ENCODE measurements at places on chromosomes 5 and 9.

DNA sequence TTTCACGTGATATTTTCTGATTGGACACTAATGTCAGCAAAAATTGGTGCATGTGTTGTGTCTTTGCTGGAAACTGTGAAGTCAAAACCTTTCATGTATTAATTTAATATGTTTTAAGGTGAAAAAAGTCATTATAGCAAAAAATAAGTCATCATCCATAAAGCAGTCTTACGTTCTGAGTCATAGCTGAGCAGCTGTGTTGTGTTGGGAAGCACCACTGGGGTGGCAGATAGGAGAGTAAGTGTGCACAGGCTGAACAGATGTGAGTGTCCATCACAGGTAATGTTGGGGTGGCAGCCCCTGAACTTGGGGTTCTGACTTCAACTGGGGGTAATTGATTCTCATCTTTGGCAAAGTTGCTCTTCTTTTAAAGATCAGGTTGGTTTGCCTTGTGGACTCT lies 156.8 kb downstream of the NXNL2 start:
- no peak overlapping the region for H3K27ac ChIP-seq
- H3K36me3 ChIP-seq = no peaks in the 10 kb centered on the region
- no peak for DNase-seq
- no peaks in the 10 kb centered on the region for H3K4me1 ChIP-seq
- H3K27me3 ChIP-seq = no peaks in the 10 kb centered on the region

DNA sequence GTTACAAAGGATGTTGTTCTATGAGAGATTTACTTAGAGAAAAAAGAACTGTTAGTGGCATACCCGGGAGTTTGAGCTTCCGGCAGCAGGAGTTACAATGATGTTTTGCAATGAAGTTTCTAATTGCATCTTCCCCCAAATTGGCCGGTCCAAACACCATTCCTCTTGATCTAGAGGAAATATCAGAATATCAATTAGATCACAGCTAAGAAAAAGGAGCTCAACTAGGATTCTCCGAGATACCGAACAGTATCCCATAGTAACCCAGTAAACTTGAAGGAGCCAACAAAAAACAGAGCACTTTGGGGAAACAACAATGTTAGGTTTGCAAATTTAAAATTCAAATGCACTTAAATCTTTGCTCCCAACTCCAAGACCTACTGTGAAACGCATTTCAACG lies 159.5 kb downstream of the TRPM6 start:
- no peak overlapping the region for H3K27ac ChIP-seq
- DNase-seq = no peak
- no peaks in the 10 kb centered on the region for H3K36me3 ChIP-seq
- no peaks in the 10 kb centered on the region for H3K4me1 ChIP-seq
- H3K27me3 ChIP-seq = no peaks in the 10 kb centered on the region
- no peak overlapping the region for H3K4me3 ChIP-seq

GRCh38 chr5:18195910-18196309 lies 561.6 kb downstream of the TAF11L14 start:
- H3K36me3 ChIP-seq = no peaks in the 10 kb centered on the region
- no peak overlapping the region for H3K27ac ChIP-seq
- H3K27me3 ChIP-seq = no peaks in the 10 kb centered on the region
- no peak for DNase-seq
- H3K4me3 ChIP-seq = no peak overlapping the region

DNA sequence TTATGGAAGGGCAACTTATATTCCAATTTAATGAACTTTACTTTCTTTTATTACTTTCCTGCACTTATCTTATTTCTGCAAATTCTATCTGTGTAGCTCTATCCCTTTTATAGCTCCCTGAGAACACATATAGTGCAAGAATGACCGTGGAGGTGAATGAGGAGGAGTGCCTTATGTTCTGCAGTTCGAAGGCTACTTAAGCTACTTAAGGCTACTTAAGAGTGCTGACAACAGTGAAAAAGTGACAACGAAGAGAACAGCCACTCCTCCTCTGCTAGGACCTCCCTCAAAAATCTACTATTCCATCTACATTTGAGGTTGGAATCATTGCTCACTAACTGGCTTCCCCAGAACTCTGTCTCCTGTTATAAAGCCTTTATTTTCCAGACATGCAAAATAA lies 1365.7 kb upstream of the C9orf72 start:
- no peaks in the 10 kb centered on the region for H3K36me3 ChIP-seq
- H3K27ac ChIP-seq = no peak overlapping the region
- H3K27me3 ChIP-seq = no peaks in the 10 kb centered on the region
- no peak for DNase-seq
- H3K4me3 ChIP-seq = no peak overlapping the region

DNA sequence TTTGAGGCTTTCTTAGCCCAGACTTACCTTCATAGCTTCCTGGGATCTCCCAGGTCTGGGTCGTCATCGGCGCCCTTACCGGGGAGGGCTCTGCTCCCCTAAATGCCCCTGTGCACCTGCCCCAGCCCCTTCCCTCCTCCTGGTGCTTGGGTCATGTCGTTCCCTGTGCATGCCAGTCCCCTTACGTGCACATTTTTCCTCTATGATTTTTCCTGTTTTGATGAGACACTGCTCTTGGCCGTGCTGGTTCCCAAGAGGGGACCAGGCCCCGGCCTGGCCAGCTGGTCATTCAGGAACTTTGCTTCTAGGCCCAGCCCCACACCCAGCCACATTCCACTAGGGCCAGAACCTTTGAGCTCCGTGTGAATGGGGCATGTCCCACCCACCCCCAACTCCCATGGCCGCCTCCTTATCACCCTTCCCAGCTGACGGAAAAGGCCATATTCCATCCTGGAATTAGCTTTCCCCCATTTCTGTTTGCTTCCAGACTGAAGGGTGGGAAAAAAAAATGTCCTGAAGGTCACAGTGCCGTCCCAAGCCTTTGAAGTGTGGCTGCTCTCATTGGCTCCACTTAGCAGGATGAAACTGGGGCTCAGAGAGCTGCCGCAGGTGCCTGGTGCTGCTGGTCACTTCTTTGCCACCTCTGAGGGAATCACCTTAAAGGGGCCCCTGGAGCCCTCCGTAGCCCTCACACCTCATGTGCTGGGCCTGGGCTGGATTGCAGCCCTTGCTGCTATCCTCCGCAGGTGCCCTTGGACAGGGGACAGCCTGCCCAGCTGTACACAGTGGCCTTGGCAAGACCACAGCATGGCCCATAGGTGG lies 25.1 kb downstream of the ERGIC1 start:
- H3K4me3 ChIP-seq = no peak overlapping the region
- H3K27ac ChIP-seq = no peak overlapping the region
- peaks cover 7% of the 10 kb centered on the region for H3K36me3 ChIP-seq
- DNase-seq = no peak
- H3K27me3 ChIP-seq = no peaks in the 10 kb centered on the region

DNA sequence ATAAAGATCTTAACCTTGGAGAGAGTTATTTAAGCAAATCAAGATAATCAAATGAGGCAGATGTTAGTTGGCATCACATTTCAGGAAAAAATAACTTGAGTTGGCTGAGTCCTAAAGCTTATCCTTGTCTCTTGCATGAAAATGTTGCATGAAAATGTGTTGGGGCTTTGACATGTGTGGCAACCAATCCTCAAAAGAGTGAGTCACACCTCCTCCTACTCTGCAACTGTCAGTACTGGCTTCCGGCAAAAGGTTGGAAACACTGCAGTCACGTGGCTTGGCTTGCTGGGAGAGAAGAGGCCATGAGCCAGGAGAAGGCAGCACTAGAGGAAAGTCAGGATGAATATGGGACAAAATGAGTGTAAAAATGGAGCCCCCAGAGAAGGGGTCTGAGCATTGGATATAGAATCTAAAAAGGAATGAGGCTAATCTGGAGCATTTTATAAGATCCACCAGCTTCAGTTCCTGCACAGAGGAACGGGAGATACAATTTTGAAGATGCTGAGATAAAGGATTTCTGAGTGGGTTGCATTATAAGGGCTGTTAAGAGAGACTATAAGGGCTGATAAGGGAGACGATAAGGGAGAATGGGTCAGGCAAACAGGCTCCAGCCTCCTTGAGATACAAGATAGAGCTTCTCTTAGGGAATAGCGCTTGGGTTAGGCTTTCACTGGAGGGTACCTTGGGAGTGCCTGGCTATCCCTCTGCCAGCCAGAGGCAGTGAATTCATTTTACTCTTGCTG lies 43.1 kb downstream of the SPATA31D1 start:
- H3K27me3 ChIP-seq = no peaks in the 10 kb centered on the region
- no peaks in the 10 kb centered on the region for H3K4me1 ChIP-seq
- no peak overlapping the region for H3K27ac ChIP-seq
- no peaks in the 10 kb centered on the region for H3K36me3 ChIP-seq

- H3K4me3 ChIP-seq = no peak overlapping the region
- H3K36me3 ChIP-seq = no peaks in the 10 kb centered on the region
- no peaks in the 10 kb centered on the region for H3K27me3 ChIP-seq
- DNase-seq = no peak
- no peak overlapping the region for H3K27ac ChIP-seq
Observed at GRCh38 chr9:79969393-79970145, 397.8 kb downstream of the TLE4 start.

All from GM12878 (cell line).